GM10248 (cell line): ENCODE measurements at places on chromosomes 11 and 22.
A peak's percentile ranks its signal among the peaks of the same experiment; 100 is the strongest.

- no peak for DNase-seq
Observed at GRCh38 chr22:47333625-47334024, 571.2 kb downstream of the TBC1D22A start.

- DNase-seq, result no peak
Observed at GRCh38 chr22:49568751-49569285, 258.9 kb downstream of the BRD1 start.

DNA sequence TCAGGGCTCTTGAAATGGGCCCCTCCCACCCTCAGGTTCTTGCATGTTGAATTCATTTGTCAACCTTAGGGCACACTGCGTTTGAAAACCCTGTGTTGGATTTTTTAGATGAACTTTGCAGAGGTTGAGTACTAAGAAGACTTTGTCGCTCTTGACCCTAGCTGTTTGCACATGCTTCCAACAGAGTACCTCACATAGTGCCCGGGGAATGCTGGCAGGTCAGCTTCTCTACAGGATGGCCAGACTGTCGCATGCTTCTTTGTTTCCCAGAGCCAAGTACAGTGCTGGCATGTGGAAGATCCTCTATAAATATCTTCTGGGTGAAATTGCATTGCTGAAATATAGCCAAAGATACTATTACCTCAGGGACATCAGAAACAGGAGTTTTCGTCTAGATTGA, 59.9 kb downstream of the FAT3 start:
- DNase-seq, result no peak

GRCh38 chr11:34454308-34455032, 15.7 kb downstream of the CAT start:
- DNase-seq, result no peak

GRCh38 chr11:16795146-16795545, 56.7 kb downstream of the C11orf58 start:
- DNase-seq, result no peak

DNA sequence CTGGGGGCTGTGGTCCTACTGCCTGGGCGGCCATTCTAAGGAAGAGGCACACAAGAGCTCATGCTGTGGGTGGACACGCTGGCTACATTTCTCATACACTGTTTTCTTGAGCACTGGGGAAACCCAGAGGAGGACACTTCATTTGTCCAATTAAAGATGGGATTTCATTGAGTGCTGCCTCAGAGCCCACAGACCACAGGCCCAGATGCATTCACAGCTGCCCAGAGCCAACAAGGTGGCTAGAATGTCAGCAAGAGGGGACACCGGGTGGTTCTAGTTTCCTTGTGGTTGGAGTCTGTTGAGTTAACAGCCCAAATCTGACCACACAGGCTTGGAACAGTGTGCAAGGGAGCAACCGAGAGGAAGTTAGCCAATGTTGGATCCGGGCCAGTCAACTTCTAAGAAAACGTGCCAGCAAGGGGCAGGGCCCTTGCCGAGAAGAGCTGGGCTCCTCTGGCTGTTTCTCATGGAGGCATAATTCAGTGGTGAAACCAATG, 35.0 kb upstream of the SORL1 start:
- DNase-seq, result peak; percentile 35
